C1 segment of cervical spinal cord (tissue), 14 donors: ENCODE measurements at places on chromosomes 7 and 10.

GRCh38 chr10:51911723-51912122, 212.3 kb upstream of the CSTF2T start:
- no peak for DNase-seq

GRCh38 chr7:112080978-112081377, 125.2 kb downstream of the DOCK4 start:
- no peak for DNase-seq

DNA sequence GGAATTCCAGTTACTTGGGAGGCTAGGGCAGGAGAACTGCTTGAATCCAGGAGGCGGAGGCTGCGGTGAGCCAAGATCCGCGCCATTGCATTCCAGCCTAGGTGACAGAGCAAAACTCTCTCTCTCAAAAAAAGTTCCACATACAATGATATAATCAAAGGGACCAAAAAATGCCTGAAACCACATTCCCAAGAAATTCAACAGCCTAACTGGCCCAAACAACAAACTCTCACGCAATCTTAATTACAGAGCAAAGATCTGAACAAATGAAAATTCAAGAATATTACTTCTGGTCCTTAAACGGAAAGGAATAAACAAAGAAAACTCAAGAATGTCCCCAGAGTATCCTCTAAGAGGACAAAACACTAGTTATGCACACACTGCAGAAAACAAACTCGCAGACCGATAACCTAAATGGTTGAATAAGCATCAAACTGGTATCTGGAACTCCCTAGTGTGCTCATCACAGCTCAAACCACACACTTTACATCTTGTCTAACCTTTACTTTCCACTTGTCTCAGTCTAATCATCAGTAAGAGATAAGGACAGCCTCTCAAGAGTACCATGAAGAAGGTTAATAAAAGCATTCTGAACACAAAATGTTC, 3.7 kb downstream of the OGA start:
- DNase-seq = no peak

GRCh38 chr10:113132591-113133121, 182.6 kb downstream of the TCF7L2 start:
- DNase-seq = no peak

DNA sequence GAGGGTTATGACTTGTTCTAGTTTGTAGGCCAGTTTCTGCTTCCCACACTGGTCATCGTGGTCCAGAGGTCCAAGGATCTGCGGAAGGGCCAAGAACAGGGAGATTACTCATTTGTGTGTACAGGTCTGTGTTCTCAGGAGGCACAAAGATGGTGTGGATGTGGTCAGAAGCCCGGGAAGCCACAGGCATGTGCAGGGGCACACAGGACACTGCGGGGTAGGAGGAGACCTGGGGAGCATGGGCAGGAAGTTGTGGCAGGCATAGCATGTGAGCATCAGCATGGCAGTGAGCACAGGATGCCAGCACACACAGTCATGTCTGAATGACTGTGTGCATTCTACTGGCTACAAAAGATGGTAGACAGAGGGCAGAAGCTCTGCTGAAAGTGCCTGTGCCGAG, 445.8 kb downstream of the PLXNA4 start:
- DNase-seq = no peak

DNA sequence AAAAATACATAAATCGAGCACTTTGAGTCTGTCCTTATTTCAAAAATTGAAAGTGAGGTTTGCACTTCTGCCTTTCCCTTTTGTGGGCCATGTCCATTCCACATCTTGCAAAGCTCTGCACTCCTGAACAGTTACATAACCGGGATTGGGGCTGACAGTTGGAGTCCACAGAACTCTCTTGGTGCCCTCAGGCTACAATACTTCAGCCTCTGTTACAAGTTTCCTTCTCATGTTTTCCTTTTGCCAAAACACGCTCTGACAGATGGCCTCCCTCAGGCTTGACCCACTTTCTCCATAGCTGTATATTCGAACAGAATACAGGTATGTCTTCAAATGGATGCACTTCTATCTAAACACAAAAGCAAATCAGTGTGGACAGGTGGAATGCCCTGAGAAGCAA, 335.9 kb downstream of the WDR37 start:
- DNase-seq = no peak

DNA sequence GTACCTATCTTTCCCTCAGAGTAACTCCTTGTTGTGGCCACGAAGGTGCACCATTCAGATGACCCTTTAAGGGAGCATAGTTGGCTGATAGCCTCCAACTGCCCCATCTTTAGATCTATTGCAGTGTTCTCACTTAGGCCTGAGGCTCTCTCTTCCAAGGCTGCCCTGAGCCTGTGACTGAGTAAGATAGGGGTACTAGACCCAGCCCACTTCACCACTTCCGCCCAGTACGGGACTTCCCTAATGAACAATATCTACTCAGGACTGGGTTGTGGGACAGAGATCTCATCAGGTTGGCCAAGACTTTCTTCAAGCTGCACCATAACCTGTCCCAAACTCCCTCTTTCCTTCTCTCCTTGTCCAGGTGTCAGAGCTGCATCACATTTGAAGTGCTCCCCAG, 5.7 kb upstream of the GNAI1 start:
- DNase-seq = no peak

DNA sequence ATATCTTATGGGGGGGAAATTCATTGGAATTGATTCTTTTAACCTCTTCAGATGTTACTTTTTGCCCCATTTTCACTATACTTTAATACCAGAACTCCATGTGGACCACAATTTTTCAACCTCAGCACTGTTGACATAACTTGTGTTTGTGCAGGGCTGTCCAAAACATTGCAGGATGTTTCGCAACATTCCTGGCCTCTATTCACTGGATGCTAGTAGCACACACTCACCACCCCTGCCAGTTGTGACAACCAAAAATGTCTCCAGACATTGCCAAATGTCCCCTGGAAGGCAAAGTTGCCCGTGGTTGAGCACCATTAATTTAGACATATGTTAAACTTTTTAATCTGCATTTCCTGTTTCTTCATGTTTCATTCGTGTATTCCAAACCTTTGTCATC, 234.7 kb downstream of the GFRA1 start:
- DNase-seq = no peak

DNA sequence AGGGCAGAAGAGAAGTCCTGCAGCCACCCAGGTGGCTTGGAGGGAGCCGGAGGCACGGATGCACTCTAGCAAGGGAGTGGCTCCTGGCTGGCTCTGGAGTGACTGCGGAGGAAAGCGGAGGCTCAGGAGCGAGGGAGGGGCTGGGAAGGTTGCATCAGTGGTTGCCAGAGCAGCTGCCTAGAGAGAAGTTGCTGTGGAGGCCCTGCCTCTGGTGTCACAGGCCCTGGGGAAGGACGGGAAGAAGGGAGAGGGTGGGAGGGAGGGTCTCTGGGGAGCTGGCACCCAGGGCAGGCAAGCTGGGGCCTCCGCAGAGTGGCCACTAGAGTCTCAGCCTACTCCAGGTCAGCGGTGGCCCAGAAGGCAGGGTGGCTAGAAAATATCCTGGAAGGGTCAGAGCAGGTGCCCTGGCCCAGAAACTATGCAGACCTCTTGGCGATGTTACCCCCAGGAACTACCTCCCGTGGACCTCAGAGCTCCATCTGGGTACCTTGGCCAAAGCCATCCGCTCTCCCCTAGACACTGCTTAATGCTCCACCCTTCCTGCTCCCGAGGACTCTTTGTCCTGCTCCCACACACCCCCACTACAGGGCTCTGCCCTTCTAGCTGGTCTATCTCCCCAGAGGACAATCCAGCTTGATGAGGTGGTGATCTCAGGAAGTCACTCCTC, 164.3 kb downstream of the NRF1 start:
- no peak for DNase-seq

GRCh38 chr10:132961420-132961786, 19.0 kb upstream of the CFAP46 start:
- no peak for DNase-seq

DNA sequence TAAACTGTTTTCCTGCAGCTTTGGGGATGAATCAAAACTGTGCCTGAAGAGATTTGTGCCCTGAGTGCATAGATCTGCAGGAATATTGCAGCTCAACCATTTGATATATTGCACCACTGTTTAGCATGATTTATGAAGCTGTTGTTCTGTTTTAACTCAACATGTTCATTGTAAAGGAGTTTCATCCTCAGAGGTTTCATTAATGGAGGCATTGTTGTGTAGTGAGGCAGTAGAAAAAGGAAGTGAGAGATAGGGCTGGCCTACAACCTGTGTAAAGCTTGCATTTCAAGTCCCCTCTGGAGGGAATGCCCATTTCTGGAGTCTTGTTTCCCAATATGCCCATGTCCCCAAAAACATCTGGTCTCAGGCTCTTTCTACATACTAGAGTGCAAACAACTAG, 67.5 kb downstream of the DNAJC12 start:
- no peak for DNase-seq

DNA sequence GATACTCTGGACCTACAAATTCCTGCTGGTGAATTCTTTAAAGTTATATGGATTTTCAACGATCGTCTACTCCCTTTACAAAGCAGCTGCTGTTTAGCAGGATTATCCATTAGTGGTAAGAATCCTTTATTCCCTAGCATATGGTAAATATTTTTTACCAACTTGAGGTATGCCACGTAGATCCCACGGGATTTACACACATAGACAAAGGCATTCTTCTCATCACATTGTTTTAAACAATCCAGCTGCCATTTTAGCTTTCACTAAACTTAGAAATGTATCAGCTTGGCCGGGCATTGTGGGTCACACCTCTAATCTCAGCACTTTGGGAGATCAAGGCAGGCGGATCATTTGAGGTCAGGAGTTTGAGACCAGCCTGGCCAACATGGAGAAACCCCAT, 148.0 kb upstream of the SH2B2 start:
- no peak for DNase-seq

GRCh38 chr7:125668321-125668993, 738.8 kb upstream of the POT1 start:
- DNase-seq = no peak

- no peak for DNase-seq
These were observed 37.4 kb upstream of the GRM8 start for GRCh38 chr7:127290116-127290655.
